Stimulated activated CD8-positive, alpha-beta memory T cell treated with anti-CD3 and anti-CD28 coated beads, Interleukin-4, amount 100 ng/mL, for 1 hour (primary cell): ENCODE measurements at places on chromosomes 7 and 10.

DNA sequence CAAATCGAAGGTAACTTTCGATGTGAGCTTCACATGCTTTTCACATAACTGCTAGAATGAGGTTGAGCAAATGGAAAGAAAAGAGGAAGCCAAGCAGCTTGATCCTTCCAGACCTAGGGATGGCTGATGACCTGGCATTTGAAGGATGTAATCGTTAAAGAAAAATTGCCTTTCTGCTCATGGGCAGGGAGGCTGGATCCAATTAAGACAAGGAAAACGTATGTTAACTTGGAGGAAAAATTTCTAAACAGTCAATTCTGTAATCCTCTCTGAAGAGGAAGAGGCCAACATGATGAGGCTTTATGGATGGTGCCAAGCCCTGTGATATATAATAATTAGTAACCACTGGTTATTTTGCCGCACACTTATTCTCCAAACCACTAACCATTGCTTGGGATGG lies 12.5 kb downstream of the GRK5 start:
- DNase-seq, result no peak

GRCh38 chr10:97861097-97861750 lies 11.6 kb downstream of the GOLGA7B start:
- DNase-seq, result no peak

DNA sequence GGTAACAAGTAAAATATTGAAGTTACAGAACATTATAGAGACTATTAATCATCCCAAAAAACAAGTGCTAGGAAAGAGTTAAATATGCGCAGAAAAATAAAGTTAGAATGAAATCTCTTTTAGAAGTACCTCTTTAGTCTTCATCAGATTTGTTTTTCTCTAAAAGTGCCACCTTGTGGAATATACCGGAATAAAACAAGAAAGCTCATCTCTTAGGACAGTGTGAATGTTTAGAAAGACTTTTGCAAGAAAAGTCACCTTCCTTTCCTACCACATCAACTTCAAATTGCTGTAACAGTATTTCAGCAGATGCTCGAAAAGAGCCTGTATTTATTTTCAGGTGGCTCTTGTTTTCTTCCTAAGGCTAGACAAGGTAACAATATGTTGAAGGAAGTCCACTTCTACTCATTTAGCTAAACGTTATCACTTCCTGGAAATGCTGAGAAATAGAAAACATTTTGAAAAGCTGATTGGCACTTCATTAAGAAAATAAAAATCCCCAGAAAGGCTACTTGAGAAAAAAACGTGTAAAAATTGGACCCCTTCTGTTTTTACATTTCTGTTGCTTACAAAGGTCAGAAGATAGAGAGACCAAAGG lies 19.8 kb upstream of the FAM133B start:
- no peak for DNase-seq

DNA sequence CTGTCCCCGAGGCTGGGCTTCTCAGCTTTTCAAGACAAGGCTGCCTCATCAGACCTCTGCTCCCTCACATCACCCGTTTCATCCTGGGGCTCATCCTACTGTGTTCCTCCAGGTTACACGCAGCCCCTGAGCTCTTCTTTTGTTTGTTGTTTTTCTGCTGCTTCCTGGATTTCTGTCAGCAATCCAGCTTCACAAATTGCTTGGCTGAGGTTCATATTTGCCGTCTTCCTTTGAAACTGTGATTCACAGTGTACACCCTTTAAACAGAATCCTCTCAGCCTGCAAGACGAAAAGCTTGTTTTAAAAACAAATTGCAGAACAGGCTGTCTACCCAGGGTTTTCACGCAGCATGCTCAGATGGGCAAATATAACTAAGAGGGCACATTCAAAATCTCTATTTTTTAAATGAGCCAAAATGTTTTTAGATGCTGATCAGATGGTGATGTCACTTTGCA lies 39.1 kb upstream of the PARD3 start:
- no peak for DNase-seq

- no peak for DNase-seq
Measured at GRCh38 chr7:155227788-155228458, 69.8 kb upstream of the INSIG1 start.

- no peak for DNase-seq
Measured at GRCh38 chr7:41336455-41336952, 366.4 kb downstream of the INHBA start.

GRCh38 chr7:45590679-45591057 lies 16.5 kb downstream of the ADCY1 start:
- DNase-seq, result no peak
